ENCODE measurements at places on chromosomes 2 and 18.

DNA sequence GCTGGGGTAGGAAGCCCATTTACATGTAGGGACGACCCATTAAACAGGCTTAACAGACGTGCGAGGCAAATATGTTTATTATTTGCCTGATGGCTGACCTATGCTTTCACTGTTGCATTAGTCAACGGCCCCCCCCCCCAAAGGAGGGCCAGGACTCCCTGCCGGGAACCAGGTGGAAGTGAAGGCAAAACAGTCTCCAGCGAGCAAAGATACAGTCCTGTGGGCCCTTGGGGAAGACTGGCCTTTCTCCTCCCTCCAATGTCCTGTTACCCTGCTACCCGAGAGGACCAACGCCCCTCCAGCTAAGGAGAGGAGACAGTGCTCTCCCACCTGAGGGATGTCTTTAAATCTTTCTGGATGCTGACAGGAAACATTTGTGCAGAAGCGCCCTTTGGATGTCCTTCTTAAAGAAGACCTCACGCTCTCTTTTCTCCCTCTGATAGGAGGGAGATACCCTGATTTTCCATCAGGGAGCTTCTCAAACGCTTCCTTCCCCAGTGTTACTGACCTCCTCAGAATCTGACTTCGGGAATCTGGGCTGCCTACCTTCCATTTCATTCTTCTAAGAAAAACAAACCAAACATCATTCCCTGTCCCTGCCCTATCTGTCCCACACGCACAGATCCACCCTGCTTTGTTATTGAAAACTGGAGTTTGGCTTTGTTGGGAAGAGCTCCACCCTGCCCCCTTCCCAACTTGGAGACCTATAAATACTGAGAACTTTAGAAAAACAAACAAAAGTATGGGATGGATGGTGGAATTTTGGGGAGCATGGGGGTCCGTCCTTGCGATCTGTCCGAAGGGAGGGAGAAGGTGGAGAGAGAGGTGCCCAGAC is 135.9 kb upstream of the SIX3 start:
- DNase-seq: no peak

- DNase-seq: no peak
These were observed 6.0 kb downstream of the POU3F3 start for GRCh38 chr2:104859766-104860450.

GRCh38 chr2:158006961-158007719 is 94.5 kb upstream of the UPP2 start:
- no peak for DNase-seq

- no peak for DNase-seq
These were observed 4.7 kb downstream of the MGAT4A start for GRCh38 chr2:98726205-98726604.

DNA sequence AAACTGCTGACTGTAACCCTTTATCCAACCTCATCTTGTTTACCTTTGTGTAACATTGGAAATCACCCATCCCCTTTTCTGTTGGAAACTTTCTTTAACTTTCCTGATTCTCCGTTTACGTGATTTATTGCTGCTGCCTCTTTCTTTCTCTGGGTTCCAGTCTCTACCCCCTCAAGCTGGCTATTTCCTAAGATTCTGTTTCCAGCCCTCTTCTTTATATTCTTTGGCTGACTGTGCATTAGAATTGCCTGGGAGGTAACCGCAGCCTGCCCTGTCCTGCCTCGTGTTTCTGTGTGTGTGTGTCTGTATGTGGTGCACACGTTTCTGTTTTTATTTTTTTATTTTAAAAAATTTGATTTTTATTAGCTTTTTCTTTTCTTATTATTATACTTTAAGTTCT is 229.2 kb downstream of the PLCL1 start:
- DNase-seq: no peak

- DNase-seq: no peak
These were observed 148.9 kb downstream of the AGPS start for GRCh38 chr2:177541258-177541991.

DNA sequence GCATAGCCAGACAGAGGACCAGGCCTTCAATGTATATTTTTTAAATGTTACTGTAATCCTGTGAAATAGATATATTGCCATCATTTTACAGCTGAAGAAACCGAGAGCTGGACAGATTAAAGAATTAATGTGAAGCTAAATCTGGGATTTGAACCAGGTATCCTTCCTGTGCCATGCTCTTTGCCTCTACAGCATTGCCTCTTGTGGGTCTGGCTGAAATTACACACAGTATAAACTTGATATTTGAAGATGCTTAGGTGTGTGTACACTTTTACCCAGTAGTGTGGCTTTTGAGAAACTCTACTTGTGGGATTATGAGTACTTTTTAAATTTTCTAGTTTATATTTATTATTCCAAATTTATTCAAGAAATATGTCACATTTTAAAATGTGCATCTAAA is 264.5 kb downstream of the CNTNAP5 start:
- DNase-seq: no peak

GRCh38 chr2:233413559-233414272 is 59.4 kb downstream of the DGKD start:
- no peak for DNase-seq

DNA sequence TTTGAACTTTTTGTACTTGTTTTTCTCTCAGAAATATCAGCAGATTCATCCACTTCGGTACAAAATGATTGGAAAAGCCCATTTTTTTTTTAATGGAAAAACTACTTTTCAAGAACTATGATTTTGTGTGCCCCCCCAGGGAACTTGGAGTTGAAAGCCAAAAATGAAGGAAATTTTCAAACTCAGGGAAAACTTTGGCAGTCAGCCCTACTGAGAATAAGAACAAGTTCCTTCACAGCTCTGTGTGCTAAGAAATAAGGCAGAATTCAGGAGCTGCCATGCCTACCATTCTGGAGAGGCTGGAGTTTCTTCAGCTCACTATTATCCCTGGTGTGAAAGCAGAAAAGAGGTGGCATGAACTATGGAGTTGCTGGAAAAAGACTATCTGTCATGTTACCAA is 226.0 kb upstream of the SLC35G4 start:
- DNase-seq: no peak

GRCh38 chr18:34604591-34604990 is 105.5 kb upstream of the DTNA start:
- DNase-seq: no peak

DNA sequence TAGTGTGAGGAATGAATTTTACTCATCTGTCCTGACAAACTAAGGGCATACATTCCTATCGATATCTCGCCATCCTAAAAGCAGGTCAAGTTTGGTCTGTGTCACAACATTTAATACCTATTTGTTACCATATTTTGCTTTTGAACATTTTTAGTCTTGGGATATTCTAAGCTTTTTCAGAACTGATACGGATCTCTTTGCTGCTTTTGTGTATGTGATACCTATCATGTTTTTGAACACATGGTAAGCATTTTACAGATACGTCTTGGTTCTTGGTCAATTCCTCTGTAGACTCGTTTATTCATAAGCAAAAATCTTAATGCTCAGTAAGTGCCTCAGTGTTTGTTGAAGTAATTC is 592 bp downstream of the ZNF397 start:
- DNase-seq: no peak

- DNase-seq: no peak
These were observed 2.3 kb downstream of the OBSL1 start for GRCh38 chr2:219569041-219569440.

DNA sequence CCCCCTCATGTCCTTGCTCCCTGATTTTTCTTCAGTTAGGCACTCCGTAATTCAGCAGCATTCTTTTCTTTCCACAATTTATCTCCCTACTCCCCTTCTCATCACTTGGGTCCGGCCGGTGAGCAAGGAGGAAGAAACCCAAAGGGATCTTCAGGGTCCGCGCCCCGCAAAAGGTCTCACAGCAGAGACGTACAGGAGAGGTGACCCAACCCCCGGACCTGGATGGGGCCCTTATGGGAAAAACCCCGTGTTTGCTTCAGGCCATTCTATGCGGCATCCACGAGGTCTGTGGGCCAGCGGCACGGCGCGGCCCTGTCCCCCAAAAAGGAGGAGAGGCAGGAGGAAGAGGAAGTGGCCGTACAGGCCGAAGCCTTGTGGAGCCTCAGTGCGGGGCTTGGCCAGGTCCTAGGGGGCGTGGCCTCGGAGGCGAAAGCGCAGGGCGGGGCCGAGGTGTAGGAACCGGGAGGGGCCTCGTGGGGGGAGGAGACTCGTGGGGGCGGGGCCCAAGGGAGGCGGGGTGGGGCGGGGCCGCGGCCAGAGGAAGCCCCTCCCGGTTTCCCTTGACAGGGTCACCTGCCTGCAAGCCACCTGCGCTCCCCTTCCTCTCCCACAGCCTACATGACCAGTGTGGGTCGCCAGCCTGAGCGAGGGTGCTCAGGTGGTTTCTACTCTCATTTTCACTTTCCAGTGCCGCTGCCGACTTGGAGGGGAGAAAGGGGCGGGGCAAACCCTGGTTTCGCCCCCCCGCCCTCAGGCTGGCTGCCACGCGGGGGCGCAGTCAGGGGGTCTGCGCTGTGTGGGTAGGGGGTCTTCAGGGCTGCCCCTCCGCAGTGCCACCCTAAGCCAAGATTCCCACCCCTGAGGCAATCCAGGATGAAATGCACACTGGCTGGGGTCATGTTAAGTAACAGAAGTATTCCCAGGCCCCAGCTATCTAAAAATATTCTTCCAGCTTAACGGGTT is 156.4 kb upstream of the XPO1 start:
- DNase-seq: peak; percentile 66

DNA sequence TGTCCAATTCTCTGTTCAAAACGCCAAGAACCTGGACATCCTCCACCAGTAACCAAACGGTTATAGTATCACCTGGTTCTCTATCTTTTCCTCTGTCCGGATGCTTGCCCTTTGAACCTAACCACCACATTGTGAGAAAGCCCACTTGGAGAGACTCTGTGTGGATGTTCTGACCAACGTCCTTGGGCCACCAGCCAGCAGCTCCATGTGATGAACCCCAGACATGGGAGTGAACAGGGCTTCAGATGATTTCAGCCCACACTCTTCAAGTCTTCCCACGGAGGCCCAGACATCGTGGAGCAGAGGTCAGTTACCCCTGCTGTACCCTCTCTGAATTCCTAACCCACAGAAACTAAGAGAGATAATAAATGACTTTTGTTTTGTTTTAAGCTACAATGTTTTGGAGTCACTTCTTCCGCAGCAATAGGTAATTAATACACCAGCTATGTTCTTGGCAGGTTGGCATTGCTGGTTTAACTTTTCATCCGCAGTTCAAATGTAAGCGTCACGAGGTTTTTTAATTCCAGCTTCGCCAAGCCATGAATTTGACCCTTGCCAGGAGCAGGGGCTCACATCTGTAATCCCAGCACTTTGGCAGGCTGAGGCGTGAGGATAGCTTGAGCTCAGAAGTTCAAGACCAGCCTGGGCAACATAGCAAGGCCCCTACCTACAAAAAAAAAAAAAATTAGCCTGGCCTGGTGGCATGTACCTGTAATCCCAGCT is 36.1 kb upstream of the ZNF532 start:
- DNase-seq: no peak

GRCh38 chr2:174085781-174086180 is 120.6 kb upstream of the SP3 start:
- no peak for DNase-seq

DNA sequence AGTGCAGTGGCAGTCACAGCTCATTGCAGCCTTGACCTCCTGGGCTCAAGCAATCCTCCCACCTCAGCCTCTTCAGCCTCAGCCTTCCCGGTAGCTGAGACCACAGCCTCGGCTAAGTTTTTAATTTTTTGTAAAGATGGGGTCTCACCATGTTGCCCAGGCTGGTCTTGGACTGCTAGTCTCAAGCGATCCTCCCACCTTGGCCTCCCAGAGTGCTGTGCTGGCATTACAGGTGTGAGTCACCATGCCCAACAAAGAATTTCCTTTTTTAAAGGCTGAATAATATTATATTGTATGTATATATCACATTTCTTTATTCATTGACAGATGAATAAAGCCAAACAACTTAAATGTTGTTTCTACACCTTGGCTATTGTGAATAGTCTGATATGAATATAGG is 42.5 kb downstream of the MOB4 start:
- DNase-seq: no peak

DNA sequence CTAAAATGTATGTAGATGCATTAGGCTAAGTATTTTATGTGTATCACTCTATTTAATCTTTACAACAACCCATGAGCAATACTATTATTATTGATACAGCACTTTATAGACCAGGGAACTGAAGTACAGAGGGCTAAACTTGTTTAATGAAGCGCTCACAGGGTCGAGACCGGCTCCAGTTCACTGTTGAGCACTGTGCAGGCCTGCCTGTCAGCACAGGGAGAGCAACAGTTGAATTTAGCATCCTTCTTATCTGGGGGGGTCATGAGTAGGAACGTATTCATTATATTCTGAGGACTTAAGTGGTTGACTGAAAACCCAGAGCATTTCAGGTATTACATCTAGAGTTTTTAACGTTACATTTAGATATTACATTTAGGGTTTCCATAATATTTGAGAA is 120.1 kb downstream of the PLCL1 start:
- DNase-seq: no peak

DNA sequence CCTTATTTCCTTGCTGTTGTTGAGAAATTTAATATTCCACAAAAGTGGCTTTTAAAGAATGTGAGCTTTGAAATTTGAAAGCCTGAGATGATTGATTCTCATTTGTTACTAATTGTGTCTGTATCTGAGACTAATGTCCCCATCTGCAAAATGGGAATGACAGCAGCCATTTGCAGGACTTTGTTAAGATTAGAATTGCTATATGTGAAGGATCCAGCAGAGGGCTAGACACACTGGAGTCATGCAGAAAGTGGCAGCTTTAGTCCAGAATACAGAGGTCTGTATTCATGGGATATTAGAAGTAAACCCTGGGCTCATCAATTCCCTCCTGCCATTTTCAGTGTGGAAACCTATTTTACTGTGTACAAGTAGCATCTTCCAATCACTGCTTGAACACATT is 296.5 kb upstream of the GYPC start:
- DNase-seq: no peak

DNA sequence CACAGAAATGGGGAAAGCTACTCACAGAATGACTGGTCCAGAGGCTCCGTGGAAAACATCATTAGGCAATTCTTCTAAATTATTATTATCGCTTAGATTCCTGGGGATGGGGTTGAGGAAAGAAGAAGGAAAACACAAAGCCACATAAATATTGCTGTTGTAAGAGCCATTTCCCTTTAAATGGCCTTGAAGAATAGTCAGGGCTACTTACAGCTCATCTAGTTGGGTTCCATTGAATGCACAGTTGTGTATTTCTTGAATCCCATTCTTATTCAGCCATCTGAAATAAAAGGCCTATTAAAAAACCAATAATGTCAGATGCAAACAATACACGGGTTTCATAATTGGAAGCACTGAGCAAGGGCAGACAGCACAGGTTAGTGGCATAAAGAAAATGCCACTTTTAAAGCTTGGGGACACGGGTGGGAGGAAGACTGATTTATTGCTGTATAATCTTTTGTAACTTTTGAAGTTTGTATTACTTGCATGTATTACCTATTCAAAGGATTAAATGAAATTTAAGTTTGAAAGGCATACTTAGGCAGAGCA is 171.4 kb downstream of the FSHR start:
- no peak for DNase-seq

GRCh38 chr2:71695235-71696120 is 242.1 kb downstream of the DYSF start:
- DNase-seq: no peak

- DNase-seq: no peak
These were observed 7.8 kb upstream of the MYCN start for GRCh38 chr2:15932394-15933183.

GRCh38 chr18:67104700-67105284 is 411.7 kb downstream of the DSEL start:
- peak; percentile 47 for DNase-seq

- DNase-seq: no peak
These were observed 124.2 kb downstream of the GALR1 start for GRCh38 chr18:77373730-77374445.

- peak; percentile 8 for DNase-seq
These were observed 7.0 kb upstream of the NXPH2 start for GRCh38 chr2:138787053-138787666.

- no peak for DNase-seq
These were observed 7.7 kb downstream of the DOK1 start for GRCh38 chr2:74562126-74562775.

Measured in GM04504 (cell line).